ENCODE measurements at places on chromosomes 7 and 10.
A peak's percentile ranks its signal among the peaks of the same experiment; 100 is the strongest.

DNA sequence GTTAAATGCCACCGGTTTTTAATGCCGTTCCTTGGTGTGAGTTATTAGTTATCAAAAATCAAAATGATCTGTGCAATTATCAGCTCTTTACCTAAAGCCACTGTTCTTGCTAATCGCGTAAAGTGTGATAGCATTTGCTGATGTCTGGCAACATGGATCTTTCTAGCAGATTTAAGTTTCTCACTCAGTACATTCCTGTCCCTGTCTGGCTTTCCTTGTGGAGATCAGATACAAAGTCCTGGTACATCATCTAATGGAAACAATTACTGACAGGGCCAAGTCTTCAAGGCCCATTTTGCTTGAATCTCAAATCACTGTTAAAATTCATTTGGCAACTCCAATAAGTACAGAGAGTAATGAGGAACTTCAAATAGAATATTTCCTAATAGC lies 755.7 kb downstream of the AUTS2 start:
- no peak for DNase-seq

- no peak for DNase-seq
Observed at GRCh38 chr10:86062647-86063145, 303.9 kb downstream of the GRID1 start.

DNA sequence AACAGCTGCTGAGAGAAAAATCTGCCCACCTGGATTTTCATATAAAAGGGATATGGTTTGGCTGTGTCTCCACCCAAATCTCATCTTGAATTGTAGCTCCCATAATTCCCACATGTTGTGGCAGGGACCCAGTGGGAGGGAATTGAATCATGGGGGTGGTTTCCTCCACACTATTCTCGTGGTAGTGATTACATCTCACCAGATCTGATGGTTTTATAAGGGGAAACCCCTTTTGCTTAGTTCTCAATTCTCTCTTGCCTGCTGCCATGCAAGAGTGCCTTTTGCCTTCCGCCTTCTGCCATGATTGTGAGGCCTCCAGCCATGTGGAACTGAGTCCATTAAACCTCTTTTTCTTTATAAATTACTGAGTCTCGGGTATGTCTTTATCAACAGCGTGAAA lies 20.8 kb upstream of the MKI67 start:
- DNase-seq = no peak

DNA sequence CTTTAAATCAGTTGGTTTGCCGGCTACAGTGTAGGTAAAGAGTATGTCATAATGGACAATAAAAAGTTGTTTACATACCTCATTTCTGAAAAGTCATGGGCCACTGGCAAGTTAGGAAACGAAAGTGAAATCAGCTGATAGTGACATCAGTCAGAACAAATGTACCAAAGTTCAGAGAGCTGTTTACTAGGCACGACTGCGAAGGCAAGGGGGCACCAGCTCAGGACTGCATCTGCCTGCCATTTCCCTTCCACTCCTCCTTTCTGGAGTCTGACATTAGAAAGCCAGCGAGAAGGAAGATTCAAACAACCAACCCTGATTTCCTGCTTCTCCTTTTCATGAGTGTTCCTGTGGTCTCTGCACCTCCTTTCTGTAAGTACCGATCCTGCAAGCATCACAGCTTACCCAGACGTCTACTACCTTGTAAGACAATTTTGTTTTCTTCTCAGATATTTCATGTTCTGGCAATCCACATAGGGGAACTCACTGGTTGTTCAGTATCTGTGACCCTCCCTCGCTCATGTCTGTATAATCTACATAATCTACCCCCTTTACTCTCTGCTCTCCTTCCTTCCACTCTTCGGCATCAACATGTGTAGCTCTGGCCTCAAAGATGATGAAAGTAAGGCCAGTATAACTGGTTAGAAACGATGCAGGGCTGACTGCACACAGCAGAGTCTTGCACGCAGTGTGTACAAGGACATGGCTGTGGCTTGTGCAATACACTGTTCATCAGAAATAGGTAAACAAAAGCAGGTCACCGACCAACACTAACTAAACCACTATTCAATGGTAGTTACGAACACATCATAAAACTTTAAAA lies at the start of gene TMEM140:
Gene TMEM140 (plus strand): TSS at position 174 of the 823 bp plus-strand sequence. CDS start 16,370 bp downstream, outside the sequence.
- no peak for DNase-seq

DNA sequence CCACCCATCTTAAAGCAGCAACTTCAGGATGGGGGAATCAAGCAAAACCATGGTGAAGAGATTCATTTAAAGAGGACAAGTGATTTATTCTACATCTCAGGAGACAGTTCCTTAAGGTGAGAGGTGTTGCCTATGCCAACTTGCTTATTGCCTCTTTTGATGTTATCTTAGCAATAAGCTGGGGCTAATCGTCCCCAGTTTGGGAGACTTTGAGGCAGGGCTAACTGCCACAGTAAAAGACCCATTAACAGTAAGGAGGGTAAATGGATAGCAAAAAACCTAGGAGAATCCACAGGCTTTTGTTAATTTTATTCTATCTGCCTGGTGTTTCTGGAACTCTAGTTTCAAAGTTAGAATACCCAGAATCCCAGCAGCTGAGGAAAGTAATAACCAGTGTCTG lies 22.1 kb upstream of the HERPUD2 start:
- no peak for DNase-seq

GRCh38 chr7:91826377-91826776 lies 54.1 kb downstream of the MTERF1 start:
- DNase-seq = no peak

DNA sequence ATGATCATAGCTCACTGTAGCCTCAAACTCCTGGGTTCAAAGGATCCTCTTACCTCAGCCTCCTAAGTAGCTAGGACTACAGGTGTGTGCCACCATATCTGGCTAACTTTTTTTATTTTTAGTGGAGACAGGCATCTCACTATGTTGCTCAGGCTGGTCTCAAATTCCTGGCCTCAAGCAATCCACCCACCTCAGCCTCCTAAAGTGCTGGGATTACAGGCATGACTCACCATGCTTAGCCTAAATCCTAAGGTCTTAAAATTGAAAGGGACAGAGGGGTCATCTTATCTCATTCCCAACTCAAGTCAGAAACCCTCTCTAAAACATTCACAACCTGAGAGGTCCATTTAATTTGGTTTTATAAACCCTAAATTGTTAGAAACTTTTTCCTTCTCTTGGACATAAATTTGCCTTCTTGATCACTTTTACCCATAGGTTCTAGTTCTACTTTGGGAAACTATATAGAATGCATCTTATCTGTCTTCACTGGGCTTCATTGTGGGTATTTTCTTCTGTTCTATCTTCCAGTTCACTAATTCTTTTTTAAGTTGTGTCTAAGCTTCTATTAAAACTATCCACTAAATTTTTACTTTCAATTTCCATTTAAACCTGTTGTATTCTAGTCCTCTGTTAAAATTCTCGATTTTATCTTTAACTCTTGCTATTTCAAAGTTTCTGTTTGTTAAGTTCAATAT lies 183.4 kb upstream of the KAT6B start:
- no peak for DNase-seq

- no peak for DNase-seq
Observed at GRCh38 chr7:152328234-152328633, 107.6 kb downstream of the KMT2C start.

GRCh38 chr10:77686096-77686495 lies 48.5 kb upstream of the KCNMA1 start:
- no peak for DNase-seq

GRCh38 chr10:104232613-104233102 lies 494 bp upstream of the CFAP43 start:
- no peak for DNase-seq

GRCh38 chr7:134905375-134905774 lies 80.9 kb upstream of the AGBL3 start:
- DNase-seq = peak; percentile 74

DNA sequence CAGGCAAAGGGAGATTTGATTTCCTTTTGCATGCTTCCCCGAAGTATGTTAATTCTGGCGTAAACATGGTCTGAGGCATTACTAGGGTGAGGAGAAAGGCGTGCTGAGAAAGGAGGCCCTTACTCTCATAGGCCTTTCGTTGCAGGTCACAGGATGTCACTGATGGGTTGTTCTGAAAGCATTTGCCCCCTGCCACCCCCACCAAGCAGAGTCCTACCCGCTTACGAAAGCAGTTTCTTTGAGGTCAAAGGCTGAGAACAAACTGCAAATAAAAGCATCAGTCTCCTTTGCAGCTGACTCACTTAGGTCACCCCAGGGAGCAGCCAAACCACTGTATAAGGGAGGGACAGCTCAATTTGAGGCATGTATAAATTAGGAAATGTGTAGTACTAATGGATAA lies 57.1 kb downstream of the BPGM start:
- DNase-seq = no peak

DNA sequence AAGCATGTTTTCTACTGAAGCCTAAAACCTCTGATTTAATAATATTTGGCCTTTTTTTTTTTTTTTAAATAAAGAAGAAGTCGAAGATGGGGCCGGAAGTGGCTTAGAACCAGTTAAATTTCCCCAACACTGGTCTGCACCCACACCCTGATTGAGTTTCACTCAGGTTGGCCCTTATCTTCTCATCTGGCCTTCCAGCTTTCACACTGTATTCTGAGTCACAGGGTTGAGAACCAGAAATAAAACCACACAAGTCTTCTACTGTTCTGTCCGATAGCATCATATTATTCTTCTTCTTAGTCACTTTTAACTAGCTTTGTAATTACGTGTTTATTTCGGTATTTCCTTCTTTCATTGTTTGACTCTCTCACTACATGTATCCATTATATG lies 9.9 kb downstream of the ZNF365 start:
- DNase-seq = no peak

DNA sequence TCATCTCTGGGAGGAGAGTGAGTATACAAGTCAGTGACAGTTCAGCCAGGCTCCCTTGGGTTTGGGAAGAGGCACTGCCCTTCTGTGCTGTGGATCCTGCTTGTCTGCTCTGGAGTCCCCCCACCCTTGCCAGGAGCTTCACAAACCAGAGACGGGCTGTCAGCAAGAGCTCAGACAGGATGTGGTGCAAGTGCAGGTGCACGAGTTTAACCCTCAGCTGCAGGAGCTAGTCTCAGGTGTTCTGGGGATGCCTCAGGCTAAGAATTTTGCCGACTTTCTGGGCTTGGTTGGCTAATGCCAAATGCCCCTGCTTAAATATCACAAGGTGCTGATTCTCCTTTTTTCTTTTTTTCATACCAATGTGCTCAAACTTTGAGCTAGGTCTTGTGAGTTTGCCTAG lies 22.3 kb downstream of the ZNF783 start:
- DNase-seq = no peak

DNA sequence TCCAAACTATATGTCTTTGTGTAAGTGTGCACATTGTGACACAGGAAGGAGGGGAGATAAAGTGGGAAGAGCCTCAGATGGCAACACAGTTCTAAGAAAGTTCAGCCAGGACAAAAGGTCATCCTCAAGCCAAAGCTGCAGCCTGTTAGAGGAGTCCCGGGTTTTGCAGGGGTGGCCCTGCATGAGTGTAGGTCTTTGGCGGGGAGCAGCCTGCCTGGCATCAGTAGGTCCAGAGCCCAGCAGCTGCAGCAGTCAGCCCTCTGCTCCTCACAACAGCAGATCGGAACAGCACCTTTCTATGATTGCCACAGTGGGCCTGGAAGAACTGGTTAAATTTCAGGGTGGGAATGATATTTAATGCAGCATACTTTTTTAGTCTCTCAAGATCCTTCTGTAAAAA lies 13.5 kb upstream of the VDAC2 start:
- DNase-seq = no peak

DNA sequence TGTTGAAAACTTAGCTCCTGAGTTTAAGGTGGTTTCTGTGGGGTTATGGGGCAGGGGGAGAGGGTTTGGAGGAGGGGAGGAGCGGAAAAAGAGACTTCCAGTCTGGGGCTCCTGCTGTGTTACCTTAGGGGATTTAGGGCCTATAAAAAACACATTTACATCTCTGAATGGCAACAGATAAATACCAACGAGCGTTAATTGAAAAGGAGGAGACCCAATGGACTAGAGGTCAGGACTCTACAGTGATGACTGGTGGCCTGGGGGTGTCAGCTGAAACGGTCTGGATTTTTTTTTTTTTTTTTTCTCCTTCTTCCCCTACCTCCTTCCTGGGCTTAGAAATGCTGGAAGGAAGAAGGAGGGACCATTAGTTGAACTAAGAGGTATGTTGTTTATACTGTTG lies 47.4 kb downstream of the AUTS2 start:
- no peak for DNase-seq

- DNase-seq = no peak
Observed at GRCh38 chr7:84820481-84820880, 366.4 kb downstream of the SEMA3D start.

GRCh38 chr10:74388801-74389200 lies 237.8 kb downstream of the ADK start:
- DNase-seq = no peak

DNA sequence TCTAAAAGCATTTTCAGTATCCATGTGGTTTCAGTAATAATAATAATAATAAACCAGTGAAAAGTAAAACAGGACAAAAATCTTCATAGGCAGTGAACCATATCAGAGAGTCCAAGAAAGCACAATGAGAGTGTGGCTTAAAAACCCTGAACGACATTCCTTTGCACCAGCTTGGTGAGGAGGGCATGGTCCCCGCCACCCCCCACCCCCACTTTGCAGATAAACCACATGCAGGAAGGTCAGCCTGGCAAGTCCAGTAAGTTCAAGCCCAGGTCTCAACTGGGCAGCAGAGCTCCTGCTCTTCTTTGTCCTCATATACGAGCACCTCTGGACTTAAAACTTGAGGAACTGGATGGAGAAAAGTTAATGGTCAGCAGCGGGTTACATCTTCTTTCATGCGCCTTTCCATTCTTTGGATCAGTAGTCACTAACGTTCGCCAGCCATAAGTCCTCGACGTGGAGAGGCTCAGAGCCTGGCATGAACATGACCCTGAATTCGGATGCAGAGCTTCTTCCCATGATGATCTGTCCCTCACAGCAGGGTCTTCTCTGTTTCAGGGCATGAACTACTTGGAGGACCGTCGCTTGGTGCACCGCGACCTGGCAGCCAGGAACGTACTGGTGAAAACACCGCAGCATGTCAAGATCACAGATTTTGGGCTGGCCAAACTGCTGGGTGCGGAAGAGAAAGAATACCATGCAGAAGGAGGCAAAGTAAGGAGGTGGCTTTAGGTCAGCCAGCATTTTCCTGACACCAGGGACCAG lies 172.5 kb downstream of the EGFR start:
- peak; percentile 13 for DNase-seq

DNA sequence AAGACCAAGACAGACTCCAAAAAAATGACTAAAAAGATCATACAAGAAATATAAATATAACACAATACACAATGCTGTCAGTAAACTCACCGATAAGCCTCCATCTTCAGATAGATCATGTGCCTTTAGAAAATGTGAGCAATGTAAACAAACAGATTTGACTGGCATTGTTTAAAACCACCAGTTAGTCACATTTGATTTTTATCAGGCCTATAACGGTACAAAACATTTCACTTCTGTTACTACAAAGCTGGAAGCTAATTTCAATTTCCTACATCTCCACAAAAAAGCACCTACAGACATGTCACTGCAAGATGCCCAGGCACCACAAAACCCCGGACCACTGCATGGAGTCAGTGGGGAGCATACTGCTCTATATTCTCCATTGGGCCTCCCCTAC lies 18.9 kb downstream of the SGMS1 start:
- DNase-seq = no peak
